ENCODE measurements at places on chromosomes 2 and 18.

DNA sequence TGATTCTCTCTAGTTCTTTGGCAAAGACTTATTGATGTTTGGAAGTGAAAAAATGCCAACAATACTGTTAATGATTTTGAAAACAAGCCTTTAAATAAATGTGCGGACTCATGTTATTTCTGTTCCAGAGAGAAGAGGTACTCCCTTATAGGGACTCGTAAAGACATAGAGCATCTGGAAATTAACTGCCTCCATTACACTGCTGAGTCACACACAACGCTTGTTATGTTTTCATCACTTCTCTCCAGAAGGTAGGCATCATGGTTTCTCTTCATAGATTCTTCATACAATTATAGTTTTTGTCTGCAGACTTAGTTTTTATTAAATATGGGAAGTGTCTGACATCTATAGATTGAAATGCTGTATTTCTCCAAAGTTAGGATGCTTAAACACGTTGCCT lies 302.5 kb upstream of the EPC2 start:
- no peak for DNase-seq

DNA sequence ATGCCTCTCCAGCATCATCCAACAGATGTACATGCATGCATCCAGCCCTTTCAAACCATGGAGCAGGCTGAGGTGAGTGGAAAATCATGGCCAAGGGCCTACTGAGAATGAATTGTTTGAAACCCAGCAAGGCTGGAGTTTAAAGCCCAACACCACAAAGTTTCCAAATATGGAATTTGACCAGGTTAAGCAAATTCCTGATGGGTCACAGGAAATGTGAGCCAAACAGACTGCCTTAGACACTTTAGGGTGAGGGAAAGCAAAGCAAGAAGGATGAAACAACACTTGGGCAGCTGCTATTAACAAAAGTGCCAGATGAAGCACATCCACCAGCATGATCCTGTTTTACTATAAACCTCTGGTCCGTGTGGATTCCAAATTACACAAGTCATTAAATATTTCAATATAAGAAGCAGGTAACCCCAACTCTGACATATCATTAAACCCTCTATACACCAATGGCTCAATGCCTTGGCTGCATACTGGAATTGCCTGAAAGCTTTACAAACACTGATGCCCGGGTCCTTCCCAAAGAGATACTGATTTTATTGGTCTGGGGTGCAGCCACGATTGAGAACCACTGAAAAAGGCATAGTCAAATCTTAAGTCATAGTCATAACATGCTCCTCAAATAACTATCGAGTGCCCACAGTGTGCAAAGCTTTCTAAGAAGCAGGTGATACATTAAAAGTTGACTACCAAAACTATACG lies 9.1 kb downstream of the KLF7 start:
- DNase-seq = no peak

GRCh38 chr18:8826971-8827370 lies 121.6 kb downstream of the MTCL1 start:
- no peak for DNase-seq

DNA sequence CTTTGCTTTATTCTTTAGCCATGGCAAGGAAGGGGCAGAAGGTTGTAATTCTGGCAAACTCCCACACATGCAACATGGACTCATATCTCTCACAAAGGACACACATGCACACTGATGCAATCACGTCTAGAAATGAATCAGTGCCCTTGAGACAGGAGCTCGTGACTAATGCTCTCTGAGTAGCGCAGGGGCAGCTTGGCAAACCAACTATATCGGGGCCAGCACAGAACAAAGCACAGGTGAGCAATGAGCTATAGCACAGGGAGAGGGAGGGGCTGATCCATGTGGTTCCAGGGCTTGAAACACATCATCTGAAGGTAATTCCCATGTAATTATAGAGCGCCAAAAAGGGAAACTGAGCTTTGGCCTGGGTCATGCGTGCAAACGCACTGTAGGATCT lies 165.2 kb upstream of the KLF7 start:
- DNase-seq = no peak

DNA sequence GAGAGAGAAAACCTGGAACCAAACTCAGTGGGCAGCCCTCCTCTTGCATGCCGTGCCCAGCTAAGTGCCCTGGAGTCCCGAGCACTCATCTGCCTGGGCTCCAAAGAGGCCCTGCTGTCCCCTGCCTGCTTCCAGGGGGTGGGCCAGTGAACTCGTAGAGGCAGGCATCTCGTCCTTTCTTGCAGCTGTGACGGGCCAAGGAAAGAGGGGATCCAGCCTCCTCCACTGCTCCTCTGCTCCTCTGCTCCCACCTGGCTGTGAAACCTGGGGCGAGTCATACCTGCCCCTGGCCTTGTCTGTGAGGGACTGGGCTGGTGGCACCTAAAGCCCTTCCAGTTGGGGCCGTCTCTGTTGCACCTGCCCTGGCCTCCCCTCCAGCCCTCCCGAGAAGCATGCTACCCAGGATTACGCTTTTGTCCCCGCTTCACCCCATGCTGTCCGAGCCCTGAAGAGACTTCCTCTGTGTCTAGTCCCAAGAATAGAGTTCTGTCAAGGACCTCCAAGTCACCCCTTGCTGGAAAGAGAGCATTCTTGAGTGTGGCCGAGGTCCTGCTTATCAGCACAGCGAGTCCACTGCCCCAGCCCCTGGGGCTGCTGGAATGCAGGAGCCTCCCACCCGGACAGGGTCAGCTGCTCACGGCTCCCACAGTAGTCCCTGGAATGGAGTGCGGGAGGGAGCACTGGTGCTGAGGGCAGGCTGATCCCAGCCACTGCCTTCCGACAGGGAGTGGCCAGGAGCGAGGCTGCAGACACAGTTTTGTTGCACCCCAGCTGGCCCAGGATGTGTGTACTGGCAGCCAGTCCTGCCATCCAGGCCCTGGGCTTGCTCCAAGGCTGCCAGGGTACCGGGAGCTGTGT lies 14.3 kb downstream of the KCNK3 start:
- DNase-seq = no peak

- no peak for DNase-seq
These were observed 427.3 kb downstream of the LRP1B start for GRCh38 chr2:141703501-141703900.

DNA sequence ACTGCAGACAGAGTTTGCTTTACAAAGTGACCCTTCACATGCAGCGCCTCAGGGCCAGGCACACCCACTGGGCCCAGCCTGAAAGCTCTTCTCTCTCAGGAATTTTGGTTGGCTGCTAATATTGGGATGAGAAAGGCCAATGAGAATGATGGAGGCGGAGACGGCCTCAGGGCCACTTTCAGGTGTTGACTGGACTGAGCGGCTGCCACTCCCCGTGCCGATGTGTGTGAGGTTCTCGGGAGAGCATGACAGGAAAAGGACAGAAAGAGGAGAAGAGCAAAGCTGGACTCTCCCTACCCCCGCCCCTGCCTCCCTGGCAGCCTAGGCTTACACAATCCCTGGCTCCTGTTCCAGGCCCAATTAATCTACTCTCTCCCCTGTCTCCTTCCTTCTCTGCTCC lies 155.7 kb downstream of the CELF4 start:
- no peak for DNase-seq

DNA sequence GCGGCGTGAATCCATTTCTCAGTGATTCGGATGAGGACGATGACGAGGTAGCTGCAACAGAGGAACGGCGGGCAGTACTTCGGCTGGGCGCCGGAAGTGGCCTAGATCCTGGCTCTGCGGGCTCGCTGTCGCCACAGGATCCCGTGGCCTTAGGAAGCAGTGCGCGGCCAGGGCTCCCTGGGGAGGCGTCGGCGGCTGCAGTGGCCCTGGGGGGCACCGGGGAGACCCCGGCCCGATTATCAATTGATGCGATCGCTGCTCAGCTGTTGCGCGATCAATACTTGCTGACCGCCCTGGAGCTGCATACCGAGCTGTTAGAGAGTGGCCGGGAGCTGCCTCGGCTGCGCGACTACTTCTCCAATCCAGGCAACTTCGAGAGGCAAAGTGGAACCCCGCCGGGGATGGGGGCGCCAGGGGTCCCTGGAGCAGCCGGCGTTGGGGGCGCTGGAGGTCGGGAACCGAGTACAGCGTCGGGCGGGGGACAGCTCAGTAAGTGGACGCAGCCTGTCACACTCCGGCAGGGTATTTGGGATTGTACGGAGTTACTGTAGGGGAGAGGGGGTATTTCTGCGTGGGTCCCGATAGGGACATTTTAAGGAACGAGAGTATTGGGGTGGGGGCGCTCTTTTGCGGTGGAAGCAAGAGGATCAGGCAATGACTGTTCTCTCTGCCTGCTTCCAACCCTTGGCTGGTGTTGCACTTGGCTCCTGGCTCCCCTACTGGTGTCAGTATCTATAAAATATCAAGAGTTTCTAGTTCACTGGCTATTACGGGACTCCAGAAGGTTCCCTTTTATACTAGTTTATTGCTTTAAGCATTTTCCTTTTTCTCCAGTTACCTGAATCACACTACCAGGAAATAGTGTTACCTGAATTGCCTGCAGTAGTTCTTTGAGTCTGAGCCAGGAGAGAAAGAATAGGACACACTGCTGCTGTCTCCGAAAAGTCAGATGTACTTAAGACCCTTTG lies 772 bp downstream of the RELCH start:
- no peak for DNase-seq

- DNase-seq = no peak
These were observed 113.1 kb downstream of the ICOS start for GRCh38 chr2:204049635-204050034.

- DNase-seq = no peak
These were observed 47.6 kb downstream of the ITGAV start for GRCh38 chr2:186637497-186637800.

- DNase-seq = no peak
These were observed 28.1 kb upstream of the SATB2 start for GRCh38 chr2:199485732-199486335.

DNA sequence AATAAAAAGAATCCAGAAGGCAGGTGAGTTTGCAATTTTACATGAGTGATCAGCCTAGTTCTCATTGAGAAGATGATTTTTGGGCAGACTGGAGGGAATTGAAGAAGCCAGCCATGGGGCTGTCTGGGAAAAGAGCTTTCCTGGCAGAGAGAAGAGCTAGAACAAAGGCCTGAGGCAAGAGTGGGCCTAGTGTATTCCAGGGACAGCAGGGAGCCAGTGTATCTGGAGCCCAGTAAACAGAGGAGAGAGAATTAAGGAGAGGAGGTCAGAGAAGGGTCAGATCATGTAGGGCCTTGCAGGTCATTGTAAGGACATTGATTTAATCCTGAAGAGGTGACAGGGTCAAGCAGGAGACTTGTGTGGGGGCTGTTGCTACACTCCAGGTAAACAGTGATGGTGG lies 195.8 kb downstream of the SATB2 start:
- DNase-seq = no peak

DNA sequence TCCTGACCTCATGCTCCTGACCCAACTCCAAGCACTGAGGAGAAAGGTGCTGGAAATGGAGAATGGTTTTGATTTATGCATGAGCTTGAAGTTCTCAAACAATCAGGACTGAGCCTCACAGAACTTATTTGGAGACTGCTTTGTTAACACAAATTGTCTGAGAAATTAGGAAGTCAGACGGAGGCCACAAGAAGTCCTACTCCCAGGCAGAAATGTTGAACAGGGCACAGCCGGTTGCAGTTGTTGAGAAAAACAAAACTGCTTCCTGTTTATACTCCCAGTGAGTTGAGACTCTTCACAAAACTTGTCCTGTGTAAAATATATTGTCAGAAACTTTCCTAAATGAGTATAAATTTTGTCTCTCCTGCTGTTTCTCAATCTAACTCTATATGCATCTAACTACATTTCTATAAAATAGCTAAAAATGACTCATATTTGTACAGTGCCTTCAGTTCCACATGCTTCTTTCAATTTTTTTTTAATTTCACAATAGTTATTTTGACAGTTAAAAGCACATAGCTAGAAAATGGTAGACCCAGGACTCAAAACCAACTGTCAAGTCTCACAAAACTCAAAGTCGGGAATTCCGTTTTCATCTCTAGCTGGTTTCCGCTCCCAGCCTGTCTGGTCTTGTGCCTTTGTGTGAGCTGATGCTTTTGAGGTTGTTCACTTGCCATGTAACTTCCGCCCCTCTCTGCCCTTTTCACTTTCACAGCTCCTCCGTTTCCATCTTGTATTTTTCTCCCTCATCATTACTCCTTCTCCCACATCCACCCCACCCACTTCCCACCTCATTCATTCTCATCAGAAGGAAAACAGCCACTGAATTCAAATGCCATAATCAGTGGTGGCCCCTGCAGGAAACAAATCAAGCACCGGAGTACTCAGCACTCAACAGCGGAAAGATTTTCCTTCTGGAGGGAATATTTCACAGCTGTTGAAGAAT lies 215.0 kb downstream of the SUCLG1 start:
- no peak for DNase-seq

GRCh38 chr18:45324495-45325113 lies 290.7 kb upstream of the SLC14A2 start:
- peak; percentile 5 for DNase-seq

DNA sequence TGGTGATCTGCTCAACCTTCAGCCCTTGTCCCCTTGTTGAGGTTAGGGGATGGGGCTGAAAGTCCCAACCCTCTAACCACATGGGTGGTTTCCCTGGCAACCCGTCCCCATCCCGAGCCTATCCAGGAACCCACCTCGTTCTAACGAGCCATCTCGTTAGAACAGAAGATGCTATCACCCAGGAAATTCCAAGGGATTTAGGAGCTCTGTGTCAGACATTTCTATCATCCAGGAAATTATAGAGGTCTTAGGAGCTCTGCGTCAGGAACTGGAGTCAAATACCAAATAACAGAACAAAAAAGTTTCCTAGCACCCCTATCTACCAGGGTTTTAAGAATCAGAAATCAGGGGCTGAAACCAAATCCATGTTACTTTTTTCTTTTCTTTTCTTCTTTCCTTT lies 90.3 kb upstream of the LCLAT1 start:
- no peak for DNase-seq

DNA sequence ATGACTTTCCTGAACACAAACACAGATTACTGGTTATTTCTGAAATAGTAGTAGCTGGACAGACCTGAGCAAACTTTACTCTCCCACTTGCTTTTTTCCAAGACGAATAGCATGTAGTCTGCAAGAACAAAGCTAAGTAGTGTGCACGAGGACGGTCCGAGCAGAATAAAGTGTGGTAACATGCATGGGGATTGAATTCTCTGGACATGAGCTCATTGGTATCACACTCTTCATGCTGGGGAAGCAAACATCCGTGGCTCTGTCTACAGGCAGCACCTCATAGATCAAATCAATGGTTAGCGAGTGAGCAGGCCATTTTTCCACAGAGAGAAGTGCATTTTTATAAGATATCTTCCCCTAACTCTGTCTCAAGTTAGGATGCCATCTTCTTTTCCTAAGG lies 164.8 kb upstream of the STK17B start:
- no peak for DNase-seq

- DNase-seq = no peak
These were observed 126.4 kb downstream of the HRH4 start for GRCh38 chr18:24586662-24587360.

GRCh38 chr2:233832869-233833311 lies 21.4 kb downstream of the HJURP start:
- no peak for DNase-seq
